Fibroblast of villous mesenchyme (primary cell): ENCODE measurements at places on chromosomes 2 and 18. TPM values are rescaled to one million over a fixed set of nuclear protein-coding genes. Genes with fewer than 3 reads are reported as not detected.

SLC5A7 gene
- not detected in 2 replicates for total RNA-seq

KYNU gene
- total RNA-seq = 0.43 and 0.64 TPM in 2 replicates

LOXHD1 gene
- under 0.01 TPM in 1 of 2 replicates, not detected in the other for total RNA-seq

OSGEPL1 gene
- total RNA-seq = 7.4 and 12.5 TPM in 2 replicates

PROKR1 gene
- total RNA-seq = not detected in 2 replicates

SH2D6 gene
- 0.43 TPM in 1 of 2 replicates, not detected in the other for total RNA-seq

ST8SIA3 gene
- total RNA-seq = not detected in 2 replicates

SLC11A1 gene
- under 0.01 and 0.43 TPM in 2 replicates for total RNA-seq

AQP12A gene
- total RNA-seq = not detected in 2 replicates

PPP1R1C gene
- total RNA-seq = 0.32 and 2.2 TPM in 2 replicates

ZNF142 gene
- 14.7 and 14.8 TPM in 2 replicates for total RNA-seq
